ENCODE measurements at places on chromosomes 3 and 15.

DNA sequence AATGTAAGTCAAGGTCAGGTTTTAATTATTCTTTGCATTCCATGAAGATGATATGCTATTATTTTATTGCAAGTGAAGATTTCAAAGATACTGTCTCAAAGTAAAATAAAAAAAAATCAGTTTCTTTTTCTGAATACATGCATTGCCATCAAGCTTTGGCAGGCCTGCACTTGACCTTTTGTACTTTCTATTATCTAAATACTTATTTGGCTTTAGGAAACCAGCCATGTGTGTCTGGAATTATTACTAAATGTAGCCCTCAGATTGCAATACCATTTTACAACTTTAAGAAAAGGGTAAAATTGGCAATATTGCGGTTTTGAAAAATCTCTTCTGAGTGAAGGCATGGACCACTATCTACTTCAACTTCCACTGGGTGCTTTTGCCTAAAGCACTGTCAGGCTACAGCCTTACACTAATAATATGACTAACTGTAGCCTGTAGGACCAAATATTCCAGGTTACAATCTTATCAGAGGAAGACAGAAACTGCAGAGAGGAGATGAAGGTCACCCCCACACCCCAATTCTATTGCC is 349.4 kb upstream of the DCBLD2 start:
- DNase-seq, result no peak

DNA sequence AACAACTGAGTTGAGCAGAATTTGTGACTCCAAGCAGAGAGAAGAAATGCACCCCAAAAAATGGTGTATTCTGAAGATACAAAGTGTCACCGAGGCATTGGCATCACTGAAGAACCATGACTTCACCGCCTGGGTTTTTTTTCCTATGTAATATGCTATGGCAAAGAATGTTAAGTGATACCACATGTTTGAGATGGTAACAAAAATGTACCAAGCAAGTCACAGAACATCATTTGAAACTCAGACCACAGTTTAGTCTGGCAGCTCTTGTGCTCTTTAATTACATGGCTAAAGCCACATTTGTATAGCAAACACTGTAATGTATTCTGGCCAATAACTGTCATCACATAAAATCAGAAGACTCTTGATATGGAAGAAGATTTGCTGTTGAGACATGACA is 323.5 kb downstream of the ULK4 start:
- DNase-seq, result no peak

DNA sequence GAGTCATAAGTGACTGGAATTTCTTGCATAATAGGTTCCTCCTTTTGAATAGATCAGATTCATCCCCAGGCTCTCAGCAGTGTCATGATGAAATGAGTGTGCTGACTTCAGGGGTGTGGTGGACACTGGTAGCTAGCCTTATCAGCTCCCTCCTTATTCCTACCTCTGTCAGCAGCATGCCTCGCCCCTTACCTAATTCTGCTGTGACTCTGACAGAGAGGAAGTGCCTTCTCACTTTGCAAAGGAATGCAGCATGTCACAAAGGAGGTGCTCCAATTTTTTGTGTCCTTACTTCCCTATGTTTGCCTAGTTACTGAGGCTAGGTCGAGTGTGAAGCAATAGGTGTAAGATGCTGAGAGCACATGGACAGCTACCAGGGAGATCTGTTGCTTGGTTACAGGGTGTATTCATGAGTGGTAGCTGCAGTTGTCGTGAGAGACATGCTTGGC is 90.6 kb downstream of the TNFAIP8L3 start:
- DNase-seq, result no peak

- no peak for DNase-seq
Observed at GRCh38 chr15:81544385-81544784, 170.4 kb upstream of the TMC3 start.

GRCh38 chr3:45966371-45966791 is 23.1 kb downstream of the CXCR6 start:
- no peak for DNase-seq

Measured in stimulated activated CD4-positive, alpha-beta T cell treated with anti-CD3 and anti-CD28 coated beads, Interleukin-1b, Interleukin-23, amount 100 ng/mL, for 1 hour (primary cell).